Inflammatory macrophage (primary cell): ENCODE measurements at places on chromosomes 3 and 15.
A peak's percentile ranks its signal among the peaks of the same experiment; 100 is the strongest.

DNA sequence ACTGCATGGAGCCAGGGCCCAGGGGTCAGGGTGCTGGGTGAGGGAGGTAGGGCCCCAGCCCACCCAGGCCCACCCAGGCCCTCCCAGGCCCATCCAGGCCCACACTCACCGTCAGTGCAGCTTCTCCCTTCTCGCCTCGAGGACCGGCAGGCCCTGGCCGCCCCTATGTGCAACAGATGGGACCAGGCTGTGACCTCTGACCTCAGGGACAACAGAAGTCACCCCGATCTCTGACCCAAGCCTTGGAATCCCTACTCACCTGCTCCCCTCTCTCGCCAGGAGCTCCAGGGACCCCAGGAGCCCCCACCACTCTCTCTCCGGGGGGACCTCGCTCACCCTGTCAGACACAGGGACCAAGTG is 2.8 kb upstream of the UCN2 start:
- no peak for DNase-seq

DNA sequence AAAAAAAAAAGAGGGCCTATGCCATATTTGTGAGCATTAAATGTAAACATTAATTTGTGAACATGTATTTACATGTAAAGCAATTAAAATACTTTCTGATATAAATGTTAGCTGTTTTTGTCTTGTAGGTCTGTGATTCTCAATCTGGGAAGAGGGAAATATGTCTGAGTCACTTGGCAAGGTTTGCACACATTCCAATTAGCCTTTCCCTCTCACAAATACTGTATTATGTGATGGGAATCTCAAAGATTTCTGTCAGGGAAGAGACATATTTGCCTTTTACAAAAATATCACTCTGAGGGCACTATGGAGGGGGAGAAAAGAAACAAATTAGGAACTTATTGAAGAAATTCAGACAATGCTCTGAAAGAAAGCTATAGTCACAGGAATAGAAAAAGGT is 483.6 kb downstream of the GBE1 start:
- DNase-seq = no peak

GRCh38 chr3:120568598-120568997 is 27.5 kb upstream of the NDUFB4 start:
- DNase-seq = peak; percentile 29

GRCh38 chr3:130659911-130660310 is 86.7 kb downstream of the PIK3R4 start:
- DNase-seq = no peak

GRCh38 chr3:146091397-146091796 is 69.6 kb downstream of the PLOD2 start:
- no peak for DNase-seq

- no peak for DNase-seq
Measured at GRCh38 chr3:12280357-12280806, 8.5 kb upstream of the PPARG start.

DNA sequence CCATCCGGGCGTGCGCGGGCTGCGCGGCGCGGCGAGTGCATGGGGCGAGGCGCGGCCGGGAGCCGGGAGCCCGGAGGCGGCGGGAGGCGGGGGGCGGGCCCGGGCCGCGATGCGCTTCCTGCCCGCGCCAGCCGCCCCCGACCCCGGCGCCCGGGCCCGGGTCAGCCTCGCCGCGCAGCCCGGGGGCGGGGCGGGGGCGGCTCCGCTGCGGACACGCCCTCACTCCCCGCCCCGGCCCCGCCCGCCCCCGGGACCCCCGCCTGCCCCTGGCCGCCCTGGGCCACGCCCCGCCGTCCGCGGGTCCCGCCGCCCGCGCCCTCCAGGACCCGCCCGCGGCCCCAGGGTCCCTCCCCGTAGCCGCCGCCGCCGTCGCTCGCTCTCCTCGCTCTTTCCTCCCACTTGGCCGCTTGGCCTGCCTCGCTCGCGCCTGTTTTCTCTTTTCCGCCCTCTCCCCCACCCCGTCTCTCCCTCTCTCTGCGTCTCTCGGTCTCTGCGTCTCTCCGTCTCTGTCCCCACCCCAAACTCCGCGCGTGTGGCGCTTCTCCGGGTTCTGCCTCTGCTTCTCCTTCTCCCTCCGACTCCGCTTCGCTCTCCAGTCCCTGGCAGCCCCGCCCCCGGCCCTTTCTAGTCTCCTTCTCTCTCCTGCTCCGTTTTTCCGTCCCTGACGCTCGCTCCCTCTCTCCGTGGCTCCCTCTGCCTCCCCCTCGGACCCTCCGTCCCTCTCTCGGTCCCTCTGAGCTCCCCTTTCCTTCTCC is at the start of gene PLXND1:
TSS of gene PLXND1 (minus strand) at position 41 of the 755 bp plus-strand sequence. CDS start at position 4, 37 bp downstream.
- DNase-seq = peak; percentile 87

DNA sequence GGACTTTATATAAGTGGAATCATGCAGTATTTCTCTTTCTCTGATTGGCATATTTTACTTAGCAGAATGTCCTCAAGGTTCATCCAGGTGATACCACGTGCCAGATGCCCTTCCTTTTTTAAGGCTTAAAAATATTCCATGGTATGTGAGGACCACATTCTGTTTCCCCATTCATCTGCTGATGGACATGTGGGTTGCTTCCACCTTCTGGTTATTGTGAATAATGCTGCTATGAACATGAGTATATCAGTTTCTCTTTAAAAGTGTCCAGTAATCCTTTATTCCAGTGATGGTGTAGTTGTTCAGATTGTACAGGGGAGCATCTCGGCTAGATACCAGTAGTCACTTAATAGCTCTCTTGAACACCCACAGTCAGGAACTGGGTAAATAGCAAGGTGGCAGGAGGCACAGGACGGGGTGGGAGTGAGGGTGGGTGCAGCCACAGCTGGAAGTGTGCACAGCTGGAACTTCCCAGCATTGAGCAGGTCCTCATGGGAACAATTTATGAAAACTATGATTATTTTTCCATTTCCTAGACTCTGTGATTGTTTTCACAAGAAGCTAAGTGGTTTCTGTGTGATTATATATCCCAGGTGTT is 50.3 kb upstream of the ATG7 start:
- DNase-seq = no peak

DNA sequence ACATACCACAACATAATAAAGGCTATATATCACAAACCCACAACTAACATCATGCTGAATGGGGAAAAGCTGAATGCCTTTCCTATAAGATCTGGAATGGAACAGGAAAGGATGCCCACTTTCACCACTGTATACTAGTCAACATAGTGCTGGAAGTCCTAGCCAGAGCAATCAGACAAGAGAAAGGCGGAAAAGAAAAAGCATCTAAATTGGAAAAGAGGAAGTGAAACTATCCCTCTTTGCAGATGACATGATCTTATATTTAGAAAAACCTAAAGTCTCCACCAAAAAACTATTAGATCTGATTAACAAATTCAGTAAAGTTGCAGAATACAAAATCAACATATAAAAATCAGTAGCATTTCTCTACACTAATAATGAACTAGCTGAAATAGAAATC is 14.6 kb upstream of the PIK3CA start:
- peak; percentile 20 for DNase-seq

- DNase-seq = no peak
Measured at GRCh38 chr15:55791551-55792400, 48.8 kb upstream of the PRTG start.

- no peak for DNase-seq
Measured at GRCh38 chr15:29129926-29130325, 139.7 kb downstream of the NSMCE3 start.

DNA sequence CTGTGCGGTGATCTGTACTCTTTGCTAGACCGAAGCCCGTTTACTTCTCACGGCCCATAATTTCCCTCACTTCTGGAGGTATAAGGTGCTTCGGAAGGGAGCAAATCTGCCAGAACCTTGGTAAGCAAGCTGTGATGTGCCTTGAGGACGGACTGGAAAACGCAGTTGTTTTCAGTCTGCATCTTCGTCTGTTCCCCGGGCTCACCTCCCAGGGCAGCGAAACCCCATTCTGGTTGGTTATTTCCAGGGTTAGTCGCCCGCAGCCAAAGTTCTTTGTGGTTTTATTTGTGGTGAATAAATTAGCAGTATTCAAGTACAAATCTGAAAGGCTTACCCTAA is 401 bp downstream of the RAMAC start:
- DNase-seq = peak; percentile 23

GRCh38 chr3:118485693-118486092 is 549.0 kb downstream of the IGSF11 start:
- DNase-seq = no peak

DNA sequence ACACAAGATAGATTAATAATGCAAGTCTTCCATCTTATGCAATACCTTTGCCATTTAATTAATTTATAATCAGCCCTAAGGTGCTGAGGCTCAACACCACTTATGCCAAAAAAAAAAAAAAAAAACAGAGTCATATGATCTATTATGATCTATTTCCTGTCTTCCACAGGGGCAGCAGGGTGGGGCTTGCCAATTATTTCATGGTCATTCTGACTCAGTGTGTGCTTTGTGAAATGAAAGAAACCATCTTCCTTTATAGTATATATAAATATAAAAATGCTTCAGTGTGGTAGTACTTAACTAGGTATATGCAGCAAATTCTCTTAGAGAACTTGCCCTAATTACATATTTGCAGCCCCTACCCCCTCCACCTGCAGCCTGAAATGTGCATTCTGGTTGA is 7.2 kb upstream of the RARB start:
- no peak for DNase-seq

- peak; percentile 54 for DNase-seq
Measured at GRCh38 chr3:100710261-100710968, 1.1 kb downstream of the TFG start.

DNA sequence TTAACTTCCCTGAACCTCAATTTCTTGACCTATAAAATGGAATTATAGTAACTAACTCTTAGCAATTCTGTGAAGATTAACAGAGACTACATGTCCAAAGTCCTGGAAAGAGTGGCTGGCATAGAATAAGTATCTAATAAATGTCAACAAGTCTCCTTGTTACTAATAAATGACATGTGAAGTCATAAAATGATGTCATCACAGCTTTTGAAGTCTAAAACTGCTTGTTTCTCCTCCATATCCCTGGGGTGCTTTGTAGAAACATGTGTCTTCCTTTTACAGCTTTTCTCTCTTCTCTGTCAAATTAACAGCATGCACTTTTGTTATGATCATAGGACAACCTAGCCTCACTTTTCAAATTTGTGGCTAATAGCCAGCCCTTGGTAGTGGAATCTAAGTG is 510.2 kb downstream of the NTRK3 start:
- no peak for DNase-seq

DNA sequence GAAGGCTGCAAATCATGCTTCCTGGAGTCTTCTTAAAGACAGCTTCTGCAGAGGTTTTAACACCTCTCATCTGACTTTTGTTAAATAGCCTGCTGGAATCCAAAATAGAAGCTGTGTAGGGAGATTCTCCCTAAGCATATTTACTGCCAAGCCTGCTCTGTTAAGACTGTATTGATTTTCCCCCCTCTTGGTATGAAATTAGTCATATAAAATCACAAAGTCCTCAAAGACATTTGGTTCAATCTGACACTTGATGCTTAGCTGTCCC is 94.6 kb downstream of the ITPR1 start:
- no peak for DNase-seq

GRCh38 chr3:124669470-124669869 is 60.8 kb upstream of the UMPS start:
- DNase-seq = no peak

DNA sequence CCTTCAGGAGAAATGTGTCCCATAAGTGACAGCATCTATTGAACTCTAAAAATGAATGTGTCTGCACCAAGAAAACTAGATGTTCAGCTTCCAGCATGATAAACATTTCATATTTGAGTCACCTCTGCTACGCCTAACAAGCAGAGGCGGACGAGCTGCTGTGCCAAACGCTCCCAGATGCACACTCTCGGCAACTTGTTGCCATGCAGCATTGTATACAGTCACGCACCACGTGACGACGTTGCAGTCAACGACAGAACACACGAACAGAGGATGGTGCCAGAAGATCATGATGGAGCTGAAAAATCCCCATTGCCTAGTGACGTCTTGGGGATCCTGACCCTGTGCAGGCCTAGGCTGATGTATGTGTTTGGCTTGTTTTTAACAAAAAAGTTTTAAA is 137.5 kb downstream of the XXYLT1 start:
- DNase-seq = no peak

- no peak for DNase-seq
Measured at GRCh38 chr3:105417525-105418289, 51.0 kb downstream of the ALCAM start.

DNA sequence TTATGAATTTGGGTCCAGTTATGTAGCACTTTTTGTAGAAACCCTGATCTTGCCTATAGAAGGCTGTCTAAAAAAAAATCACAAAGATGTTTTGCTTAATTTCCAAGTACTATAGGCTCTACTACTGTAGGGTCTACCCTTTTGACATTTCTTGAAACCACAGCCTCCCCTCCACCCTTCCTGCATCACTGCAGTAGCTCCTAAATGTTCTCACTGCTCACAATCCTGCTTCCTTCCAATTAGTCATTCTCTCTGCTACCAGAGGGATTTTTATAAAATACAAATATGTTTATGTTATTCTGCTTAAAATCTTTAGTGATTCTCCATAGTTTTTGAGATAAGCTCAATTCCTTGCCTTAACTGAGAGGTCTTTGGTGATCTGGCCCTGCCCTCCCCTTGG is 114.0 kb downstream of the CYP19A1 start:
- DNase-seq = no peak
